Activated T-helper 1 cell treated with anti-CD3 and anti-CD28 coated beads, Interleukin-2, amount 50 U/mL, for 16 hours (primary cell): ENCODE measurements at places on chromosomes 6 and 20.

GRCh38 chr20:61220626-61221325 is 31.3 kb upstream of the CDH4 start:
- DNase-seq = no peak

DNA sequence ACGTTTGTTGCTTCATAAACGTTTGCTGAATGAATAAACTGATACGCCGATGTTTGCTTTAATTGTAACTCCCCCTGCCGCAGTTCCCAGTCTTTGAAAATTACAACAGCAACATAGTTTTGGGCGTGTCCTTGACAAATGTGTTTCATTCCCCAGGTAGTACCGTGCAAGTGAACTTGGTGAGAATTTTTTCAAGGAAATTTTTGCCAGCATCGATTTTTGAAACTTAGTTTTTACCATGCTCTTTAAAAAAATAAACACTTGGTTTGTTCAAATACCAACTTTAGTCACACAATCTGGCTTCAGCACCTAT is 60.1 kb downstream of the FAM217A start:
- DNase-seq = no peak

DNA sequence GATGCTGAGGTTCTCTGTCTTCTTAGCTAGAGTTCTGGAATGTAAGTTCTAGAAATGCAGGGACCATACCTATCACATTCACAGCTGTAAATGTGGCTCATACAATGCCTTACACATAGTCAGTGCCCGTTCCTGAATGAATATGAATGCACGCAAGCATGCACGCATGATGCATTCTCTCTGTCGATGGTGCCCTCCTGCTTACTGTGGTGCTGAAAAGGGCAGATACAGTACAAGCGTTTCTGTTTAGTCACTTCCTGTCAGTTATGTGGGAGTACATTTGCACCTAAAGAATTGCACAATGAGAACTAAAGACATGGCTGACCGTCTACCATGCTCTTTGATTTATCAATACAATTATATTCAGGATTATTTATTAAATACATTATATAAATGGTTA is 152.2 kb upstream of the SOX4 start:
- no peak for DNase-seq

- DNase-seq = no peak
Observed at GRCh38 chr20:51198876-51199523, 176.1 kb upstream of the KCNG1 start.

DNA sequence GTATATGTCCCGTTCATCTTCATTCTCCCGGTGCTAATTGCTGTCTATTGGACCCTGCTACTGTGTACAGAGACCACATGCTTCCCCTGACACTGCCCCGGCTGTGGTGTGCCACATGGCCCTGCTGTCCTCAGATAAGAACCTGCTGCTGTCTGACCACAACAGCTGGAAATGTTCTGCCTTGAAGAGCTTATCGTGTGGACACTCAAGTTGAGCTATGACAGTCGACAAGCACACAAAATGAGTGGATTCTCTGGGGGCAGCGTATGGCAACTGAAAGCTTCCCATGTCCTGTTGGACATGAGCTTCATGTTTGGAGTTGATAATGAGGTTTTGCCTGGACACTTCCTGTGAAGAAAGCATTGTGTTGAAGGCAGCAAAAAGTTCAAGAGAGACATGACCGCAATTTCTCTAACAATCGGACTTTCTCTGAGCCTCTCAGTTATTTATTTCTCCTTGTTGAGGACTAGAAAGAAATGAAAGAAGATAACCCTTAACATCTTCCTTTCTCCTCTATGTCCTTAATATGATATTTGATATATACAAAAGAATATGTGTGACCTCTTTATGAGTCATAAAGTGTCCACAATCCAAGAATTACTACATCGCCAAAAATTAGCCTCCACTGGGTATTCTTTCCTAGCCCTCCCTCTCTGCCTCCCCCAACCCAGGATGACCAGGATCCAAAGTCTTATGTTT is 187.1 kb upstream of the TCF21 start:
- DNase-seq = no peak

GRCh38 chr6:11380549-11380948 is 148.1 kb upstream of the NEDD9 start:
- no peak for DNase-seq

DNA sequence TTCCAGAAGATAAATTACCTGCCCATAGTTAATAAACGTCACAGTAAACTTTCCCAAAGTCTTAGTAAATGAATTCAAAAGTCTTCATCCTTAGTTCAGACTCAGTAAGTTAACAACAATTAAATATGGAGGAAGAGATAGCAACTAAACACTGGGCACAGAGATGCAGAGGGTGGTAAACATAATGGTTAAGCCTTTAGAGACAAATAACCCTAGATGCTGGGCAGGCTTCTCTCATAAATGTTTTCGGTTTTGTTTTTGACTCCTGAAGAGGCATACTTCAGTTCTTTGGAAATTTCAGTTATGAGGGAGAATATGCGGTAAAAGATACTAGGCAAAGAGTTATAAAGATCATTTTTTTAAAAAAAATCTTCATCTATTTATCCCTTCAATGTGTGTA is 369.8 kb downstream of the FRK start:
- no peak for DNase-seq

GRCh38 chr20:45067558-45067957 is 33.4 kb downstream of the KCNS1 start:
- no peak for DNase-seq

GRCh38 chr20:62141397-62142251 is 1.6 kb downstream of the PSMA7 start:
- no peak for DNase-seq

DNA sequence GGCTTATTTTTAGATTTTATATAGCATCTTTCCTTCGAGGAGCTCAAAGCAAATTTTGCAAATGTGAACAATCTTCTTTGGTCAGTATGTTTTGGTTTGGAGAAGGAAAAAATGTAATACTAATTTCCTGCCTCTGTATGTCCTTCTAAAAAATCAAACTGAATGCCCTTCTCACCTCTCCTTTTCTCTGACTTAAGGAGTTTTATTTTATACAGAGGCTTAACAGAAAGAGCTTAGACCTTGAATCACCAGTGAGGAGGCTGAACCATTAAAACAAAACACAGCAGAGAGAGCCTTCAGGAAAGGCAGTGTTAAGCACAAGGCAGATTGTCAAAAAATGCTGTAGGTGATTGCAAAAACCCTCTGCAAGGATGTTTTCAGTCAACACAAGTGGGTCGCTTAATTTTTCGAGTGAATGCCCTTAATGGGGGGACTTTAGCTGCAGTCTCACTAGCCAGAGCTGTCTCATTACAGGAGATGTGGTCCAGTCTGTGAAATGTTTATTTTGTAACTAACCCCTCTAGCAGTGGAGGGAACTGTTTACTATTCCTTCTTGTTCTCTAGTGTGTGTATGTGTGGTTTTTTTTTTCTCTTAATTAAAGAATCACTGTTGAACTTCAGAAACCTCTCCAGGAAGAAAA is 481.3 kb upstream of the CITED2 start:
- no peak for DNase-seq

DNA sequence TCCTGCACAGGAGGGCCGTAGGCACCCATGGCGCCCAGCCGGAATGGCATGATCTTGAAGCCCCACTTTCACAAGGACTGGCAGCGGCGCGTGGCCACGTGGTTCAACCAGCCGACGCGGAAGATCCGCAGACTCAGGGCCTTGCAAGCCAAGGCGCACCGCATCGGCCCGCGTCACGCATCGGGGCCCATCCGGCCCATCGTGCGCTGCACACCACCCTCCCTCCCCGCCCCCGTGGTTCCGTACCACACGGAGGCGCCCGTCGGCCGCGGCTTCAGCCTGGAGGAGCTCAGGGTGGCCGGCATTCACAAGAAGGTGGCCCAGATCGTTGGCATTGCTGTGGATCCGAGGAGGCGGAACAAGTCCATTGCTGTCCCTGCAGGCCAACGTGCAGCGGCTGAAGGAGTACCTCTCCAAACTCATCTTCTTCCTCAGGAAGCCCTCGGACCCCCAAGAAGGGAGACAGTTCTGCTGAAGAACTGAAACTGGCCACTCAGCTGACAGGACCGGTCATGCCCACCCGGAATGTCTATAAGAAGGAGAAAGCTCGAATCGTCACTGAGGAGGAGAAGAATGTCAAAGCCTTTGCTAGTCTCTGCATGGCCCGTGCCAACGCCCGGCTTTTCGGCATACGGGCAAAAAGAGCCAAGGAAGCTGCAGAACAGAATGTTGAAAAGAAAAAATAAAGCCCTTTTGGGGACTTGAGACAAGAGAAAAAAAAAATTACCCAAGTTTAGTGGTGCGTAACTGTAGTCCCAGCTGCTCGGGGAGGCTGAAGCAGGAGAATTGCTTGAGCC is 9.9 kb upstream of the NCOA5 start:
- no peak for DNase-seq

DNA sequence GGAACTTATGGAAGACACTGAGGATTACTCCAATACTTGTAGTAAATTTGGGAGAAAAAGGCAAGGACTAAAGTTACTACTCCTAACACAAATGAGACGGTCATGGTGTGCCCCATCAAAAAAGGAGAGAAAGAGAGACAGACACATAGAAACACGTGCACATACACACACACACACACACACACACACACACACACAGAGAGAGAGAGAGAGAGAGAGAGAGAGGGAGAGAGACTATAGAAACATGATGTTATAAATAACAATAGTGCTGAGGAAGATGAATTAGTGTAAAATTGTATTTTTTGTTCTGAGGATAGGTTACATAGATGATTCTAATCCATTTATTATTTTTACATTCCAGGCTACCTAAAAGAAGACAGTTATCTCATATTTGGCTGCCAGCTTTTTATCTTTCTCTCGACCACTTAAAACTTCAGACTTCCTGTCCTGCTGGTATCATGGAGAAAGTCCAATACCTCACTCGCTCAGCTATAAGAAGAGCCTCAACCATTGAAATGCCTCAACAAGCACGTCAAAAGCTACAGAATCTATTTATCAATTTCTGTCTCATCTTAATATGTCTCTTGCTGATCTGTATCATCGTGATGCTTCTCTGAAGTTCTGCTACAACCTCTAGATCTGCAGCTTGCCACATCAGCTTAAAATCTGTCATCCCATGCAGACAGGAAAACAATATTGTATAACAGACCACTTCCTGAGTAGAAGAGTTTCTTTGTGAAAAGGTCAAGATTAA is 10.5 kb downstream of the PLN start:
- no peak for DNase-seq

GRCh38 chr20:54026295-54027064 is 43.9 kb downstream of the BCAS1 start:
- DNase-seq = no peak

- no peak for DNase-seq
Observed at GRCh38 chr20:25309395-25310267, 61.7 kb downstream of the PYGB start.

- no peak for DNase-seq
Observed at GRCh38 chr6:56368491-56368890, 121.1 kb upstream of the COL21A1 start.

DNA sequence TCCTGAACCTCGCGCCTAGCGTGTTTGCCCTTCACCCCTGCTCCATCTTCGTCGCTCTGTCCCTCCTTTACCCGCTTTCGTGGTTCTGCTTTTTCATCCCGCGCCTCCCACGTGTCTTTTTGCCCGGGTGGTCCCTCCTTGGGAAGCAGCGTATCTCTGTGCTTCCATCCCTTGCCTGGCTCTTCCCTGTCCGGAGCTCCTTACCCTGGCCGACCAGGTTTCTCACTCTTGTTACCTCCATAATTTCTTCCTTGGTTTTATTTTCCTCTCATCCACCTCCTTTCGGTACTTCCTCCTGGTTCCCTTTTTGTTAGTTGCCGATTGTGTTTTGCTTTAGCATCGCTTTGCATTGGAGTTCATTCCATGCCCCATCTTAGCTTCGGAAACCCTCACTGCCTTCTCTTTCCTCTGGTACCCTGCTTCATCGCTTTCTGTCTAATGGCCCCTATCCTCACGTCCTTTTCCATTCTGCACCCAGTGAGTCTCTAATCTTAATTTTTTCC is 735 bp downstream of the FAM135A start:
- DNase-seq = no peak

DNA sequence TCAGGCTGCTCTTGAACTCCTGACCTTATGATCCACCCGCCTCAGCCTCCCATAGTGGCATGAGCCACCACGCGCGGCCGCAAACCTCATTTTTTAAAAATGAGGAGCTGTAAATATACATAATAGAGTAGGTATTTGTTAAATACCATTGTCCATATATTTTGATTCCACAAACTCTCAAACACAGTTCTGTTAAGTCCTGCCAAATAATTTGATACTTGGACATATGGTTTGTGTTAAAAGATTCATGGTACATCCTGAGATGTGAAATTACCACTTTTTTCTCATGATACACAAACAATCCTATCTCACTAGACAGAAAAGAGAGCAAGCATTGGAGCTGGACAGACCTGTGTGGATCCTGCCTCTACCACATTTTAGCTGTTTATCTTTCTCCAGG is 334.1 kb upstream of the KCNQ5 start:
- DNase-seq = no peak

GRCh38 chr6:165439928-165440554 is 130.6 kb upstream of the C6orf118 start:
- DNase-seq = no peak

- DNase-seq = peak; percentile 61
Observed at GRCh38 chr20:57389695-57390603, 1.2 kb upstream of the RBM38 start.

GRCh38 chr6:53466257-53466656 is 78.6 kb downstream of the GCLC start:
- DNase-seq = no peak

DNA sequence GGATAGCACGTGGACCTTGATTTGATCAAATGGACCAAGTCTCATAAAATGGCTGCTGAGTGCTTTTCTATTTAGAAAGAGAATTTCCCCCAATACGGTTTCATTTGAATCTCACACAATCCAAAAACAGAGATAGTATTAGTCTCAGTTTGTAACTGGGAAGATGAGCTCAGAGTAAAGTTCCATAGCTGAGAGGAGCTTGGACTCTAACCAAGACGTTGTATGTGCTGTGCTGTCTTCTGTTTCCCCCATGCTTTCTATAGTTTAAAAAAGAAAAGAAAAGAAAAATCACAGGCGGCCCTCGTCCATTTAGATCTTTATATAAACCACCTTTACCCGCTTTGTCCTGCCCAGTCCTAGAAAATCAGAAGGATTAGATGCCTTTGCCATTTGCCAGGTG is 58.1 kb downstream of the AKAP12 start:
- DNase-seq = no peak

DNA sequence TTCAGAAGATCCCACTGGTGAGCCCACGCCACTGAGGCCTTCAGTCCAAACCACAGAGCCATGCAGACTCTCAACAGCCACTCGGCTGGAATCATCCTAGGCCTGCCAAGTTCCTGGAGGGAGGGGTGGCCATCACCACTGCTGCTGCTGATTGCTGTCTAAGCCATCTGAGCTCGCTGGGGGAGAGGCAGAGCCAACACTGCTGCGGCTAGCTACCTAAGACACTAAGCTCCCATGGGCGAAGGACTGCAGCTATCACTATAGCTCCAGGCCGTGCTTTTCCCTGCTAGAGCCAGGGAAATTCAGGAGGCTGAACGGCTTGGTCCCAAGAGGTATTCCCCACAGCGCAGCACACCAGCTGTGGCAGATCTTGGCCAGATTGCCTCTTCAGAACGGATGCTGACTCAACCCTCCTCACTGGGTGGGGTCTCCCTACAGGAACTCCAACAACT is 73.6 kb downstream of the TBC1D32 start:
- DNase-seq = no peak
